ENCODE measurements at places on chromosomes 4 and X.

- peak; percentile 9 for DNase-seq
Measured at GRCh38 chr4:52873861-52874343, 11.8 kb downstream of the RASL11B start.

DNA sequence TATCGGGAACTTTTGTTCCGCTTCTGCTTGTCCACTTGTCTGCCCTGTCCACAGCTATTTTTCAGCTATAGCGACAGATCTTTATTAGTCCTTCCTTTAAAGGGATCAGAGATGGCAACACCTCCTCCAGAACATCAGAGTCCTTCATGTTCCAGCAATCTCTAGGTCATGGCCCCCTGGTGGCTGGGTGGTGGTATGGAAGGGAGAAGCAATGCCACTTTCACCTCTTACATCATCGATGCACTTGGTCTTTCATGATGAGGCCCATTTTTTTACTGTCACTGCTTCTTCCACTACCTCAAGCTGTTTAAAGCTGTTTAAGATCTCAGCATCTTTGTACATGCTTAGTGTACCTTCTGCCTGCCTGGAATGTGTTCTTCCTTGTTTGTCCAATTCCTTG lies 106.7 kb downstream of the ARHGAP6 start:
- DNase-seq = no peak

DNA sequence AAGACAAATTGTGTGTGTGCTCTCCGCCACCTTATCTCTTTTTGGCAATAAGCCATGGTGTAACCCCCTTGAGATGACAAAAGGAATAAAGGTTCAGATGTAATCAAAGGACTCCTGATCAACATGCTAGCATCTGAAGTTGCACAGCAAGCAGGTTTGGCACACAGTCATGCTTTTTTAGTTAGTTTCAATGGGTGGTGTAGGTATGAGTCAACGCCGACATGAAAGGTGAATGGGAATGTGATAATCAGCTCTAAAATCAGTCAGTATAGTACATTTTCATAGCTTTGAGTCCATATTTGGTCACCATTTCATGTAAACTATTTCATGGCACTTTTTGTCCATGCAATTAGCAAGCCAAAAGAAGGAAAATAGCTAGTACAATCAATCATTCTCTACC lies 50.4 kb upstream of the ETNPPL start:
- DNase-seq = no peak

DNA sequence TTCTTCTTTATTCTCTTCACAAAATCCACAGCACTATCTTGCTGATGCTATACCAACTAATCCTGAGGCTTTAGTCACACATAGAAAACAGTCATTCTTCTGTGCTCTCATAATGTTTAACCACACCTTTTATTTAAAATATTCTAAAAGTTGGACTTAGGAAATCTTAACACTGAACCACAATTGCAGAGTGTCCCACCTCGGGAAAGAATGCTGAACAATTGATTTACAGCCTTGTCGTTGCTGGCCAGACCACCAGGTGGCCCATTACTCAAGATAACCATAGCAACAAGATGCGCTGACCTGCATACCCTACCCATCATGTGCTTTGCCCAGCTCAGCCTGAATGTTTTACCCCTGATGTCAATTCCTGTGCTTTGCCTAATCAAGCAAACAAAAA lies 100.8 kb downstream of the ARSJ start:
- DNase-seq = peak; percentile 57

DNA sequence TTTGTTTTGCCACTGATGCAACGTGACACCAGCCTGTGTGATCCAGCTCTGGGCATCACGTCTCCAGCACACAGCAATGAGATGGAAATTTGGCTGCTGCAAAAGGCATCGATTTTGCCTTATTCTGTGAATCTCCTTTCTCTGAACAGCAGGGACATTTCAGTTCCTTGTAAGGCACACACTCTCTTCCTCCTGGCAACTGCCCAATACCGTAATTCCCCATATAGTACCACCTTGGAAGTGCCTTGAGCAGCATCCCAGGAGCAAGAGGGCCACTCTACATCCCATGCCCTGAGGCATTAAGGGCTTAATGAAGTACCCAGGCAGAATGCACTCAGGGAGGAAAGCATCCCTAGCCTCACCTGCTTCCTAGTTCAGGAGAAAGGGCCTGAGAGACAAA lies 10.5 kb upstream of the MAMLD1 start:
- no peak for DNase-seq

GRCh38 chr4:152979731-152980330 lies 43.7 kb downstream of the FHDC1 start:
- DNase-seq = no peak

DNA sequence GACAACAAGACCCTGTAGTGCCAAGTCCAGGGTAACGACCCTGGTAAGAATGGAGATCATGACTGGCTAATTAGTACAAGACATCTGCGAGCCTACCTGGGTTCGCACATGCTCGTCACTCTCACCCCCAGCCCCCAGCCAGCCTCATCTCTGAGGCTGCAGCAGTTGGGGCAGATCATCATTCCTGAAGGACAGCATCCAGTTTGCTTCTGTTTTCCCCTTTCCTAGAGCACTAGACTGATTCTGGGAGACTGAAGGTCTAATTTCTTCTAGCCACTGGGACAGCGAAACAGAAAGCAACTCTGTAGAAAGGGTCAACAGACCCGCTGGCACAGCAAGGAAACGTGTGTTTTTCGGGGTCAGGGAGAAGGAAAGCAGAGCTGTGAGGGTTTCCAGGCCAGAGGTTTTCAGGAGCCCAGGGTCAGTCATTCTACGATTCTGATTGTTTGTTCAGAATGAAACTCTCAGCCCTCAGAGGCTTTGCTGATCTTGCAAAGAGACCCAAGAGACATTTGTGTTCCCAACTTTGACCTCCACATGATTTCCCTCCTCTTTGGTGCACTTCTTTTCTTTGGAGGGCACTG lies 343.1 kb upstream of the NOCT start:
- no peak for DNase-seq

DNA sequence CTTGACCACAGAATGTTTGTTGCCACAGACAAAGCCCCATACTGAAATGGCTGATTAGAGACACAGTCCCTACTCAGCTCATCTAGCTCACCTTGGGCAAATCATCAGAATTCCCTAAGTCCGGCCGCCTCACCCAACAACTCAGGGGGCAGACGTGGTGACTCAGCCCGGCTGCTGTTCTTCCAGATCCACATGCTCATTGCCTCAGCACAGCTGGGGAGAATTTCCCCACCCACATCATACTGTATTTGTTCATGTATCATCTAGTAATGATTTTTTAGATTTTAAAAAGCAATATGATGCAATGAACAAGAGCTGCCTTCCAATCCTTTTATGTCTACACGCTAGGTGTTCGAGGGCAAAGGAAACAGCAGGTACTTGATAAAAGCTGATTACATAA lies 333.8 kb upstream of the TENM3 start:
- DNase-seq = peak; percentile 64

DNA sequence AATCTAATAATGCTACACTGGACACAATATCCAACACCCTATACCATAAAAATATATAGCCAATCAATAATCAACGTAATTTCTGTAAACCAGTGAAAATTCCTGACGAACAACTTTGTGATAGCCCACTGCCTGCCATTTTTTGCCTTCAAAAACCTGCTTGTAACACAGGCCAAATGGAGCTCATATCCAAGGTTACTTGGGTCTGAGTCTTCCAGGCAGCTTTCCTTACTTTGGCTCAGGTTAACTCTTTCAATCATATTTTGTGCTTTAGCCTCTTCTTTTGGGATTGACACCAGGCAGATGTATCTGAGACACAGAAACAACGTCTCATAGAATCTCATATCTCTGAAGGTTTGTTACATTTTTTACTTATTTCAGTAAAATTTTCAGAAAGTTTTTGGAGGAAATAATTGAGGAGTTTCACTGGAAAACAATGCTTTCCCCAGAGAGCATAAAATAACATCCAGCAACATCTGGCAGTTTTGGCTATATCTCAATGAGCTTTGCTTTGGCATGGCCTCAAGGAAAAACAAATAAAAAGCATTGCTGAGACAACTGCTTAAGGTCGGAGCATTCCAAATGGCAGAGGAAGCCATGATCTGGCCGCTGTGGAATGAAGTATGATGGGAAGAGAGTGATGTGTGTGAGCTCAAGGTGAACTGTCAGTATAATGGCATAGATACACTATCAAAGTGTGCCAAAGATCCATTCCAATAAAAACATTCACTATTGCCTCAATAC lies 162.9 kb upstream of the SPIN4 start:
- peak; percentile 73 for DNase-seq

DNA sequence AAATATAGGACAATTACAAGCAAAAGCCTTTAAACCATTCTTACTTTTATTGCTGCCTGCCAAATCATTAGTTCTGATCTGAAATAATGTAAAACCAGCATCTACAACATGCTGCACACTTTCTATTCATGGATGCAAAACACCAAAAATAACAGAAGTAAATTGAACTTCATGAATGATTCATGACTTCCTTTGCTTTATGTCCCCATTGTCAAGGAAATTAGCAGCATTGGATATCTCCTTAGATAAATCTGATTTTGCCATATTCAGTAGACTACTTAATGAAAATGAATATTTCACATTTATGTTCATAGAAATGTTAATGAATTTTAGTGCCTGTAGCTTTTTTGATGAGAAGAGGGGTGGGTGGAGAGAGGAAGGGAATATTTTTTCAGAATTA lies 132.6 kb downstream of the COMMD8 start:
- no peak for DNase-seq

GRCh38 chrX:140292961-140293360 lies 211.9 kb downstream of the SOX3 start:
- no peak for DNase-seq

- DNase-seq = no peak
Measured at GRCh38 chrX:53234484-53234883, 9.5 kb upstream of the KDM5C start.

DNA sequence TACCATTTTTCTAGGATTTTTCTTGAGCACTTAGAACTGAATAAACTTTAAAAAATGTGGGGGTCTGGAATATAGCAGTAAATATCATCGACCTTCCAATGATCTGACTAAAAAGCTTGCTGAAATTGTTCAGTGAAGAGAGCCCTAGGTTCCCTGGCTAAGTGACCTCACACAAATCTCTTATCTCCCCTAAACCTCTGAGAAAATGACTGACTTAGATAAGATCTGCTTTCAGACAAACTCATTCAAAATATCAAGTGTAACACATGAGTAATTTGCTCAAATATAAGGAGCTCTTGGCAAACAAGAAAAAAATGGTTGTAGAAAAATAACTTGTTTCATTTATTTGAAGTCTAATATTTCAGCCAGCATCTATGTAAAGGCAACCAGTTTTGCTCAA lies 441.7 kb upstream of the SLIT2 start:
- DNase-seq = no peak

DNA sequence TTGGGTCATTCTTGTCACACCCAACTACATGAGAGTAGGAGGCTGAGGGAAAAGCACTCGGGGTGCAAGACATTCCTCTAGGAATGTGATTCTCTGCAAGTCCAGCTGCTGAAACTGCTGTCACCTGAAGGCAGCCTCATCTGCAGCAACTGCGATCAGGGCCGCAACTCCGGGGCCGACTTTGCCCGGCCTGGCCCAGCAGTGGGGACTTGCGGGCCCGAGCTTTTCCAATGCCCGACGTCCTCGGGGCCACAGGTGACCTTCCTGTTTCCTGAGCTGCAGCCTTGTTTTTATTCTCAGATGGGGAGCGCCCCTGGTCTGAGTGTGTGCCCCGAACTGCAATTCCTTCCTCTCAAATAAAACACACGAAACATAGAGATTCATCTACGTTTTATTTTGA lies 104.7 kb upstream of the NKX1-1 start:
- DNase-seq = no peak

- no peak for DNase-seq
Measured at GRCh38 chr4:166763018-166763417, 471.3 kb downstream of the SPOCK3 start.

GRCh38 chr4:56803471-56803870 lies 18.0 kb downstream of the SPINK2 start:
- DNase-seq = peak; percentile 37

- DNase-seq = no peak
Measured at GRCh38 chrX:15664487-15665444, at the start of gene CLTRN. CLTRN (minus strand) TSS chrX:15664805; CDS start chrX:15664775, 30 bp downstream.

- DNase-seq = no peak
Measured at GRCh38 chrX:25287521-25287920, 271.8 kb upstream of the ARX start.

GRCh38 chrX:125384867-125385266 lies 65.2 kb downstream of the TEX13C start:
- DNase-seq = no peak

DNA sequence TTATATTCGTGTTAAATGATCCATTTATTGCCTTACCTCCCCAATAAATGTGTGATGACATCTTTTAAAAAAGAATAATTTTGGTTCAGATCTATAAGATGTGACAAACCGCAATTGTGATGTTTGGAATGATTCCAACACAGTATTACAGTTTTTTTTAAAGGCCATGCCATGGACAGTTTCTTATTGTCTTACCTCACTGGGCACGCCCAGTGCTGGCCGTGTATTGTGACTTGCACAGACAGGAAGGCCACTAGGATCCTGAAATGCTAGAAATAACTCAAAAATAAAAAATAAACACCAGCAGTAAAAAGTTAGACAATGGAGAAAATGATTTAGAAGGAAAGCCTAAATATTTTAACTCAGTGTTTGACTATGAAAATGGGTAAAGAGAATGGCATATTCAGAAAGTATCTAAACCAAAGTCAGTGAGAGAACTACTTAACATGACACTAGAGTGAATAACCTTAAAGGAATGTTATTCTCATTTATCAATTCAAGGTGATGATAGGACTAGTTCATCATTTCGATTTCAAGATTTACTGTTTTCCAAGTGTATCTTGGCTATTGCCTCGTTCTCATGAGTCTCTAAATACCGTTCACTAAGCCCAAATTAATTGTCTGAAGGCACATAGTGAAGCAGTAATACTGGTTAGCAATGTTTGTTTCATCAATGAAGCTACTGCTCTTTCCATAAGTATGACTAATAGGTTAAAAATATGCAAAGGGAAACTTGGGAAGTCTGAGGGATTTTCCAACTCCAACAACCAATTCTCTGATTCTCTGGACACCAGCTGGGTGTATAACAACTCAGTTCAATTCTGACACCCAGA lies 46.1 kb upstream of the VEGFC start:
- peak; percentile 68 for DNase-seq

GRCh38 chr4:54213761-54214160 lies 15.3 kb upstream of the PDGFRA start:
- no peak for DNase-seq

GRCh38 chr4:70603856-70604255 lies 11.8 kb downstream of the AMBN start:
- DNase-seq = no peak

DNA sequence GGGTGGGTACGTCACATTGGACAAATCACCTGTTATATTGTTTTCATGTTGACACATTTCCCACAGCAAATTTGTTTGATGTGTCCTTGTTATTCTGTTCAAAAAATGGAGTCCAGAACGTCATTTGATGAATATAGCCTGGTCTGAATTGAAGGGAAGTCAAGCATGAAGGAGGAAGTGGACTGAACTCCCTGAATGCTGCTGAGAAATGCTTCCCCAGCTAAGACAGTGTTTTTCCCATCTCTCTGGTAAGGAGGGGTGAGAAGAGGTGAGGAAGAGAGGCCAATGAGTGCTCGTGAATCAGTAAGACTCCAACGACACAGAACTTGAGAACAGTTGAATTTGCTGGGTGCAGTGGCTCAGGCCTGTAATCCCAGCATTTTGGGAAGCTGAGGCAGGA lies 127.4 kb downstream of the RBM47 start:
- DNase-seq = no peak

Data from astrocyte of the spinal cord (primary cell).